ENCODE measurements at places on chromosomes 2 and 18.
A peak's percentile ranks its signal among the peaks of the same experiment; 100 is the strongest.

- no peak for DNase-seq
Observed at GRCh38 chr18:5891184-5891853, 4.0 kb downstream of the TMEM200C start.

DNA sequence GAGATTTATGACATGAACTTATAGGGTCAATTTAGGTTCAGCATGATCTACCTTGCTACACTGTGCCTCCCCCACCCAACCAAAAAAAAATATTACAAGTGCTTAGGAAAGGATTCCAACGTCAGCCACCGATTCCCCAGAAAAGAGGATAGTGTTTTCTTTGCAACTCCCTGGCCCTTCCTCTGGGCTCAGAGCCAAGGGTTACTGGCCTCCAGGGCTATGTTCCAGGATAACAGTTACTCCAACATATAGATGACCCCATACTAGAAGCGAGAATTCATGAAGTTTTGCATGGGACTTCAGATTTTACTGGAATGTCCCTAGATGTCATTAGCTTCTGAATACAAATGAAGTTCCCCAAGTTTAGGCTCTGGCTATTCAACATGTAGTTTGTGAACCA lies 172.1 kb downstream of the UPP2 start:
- no peak for DNase-seq

DNA sequence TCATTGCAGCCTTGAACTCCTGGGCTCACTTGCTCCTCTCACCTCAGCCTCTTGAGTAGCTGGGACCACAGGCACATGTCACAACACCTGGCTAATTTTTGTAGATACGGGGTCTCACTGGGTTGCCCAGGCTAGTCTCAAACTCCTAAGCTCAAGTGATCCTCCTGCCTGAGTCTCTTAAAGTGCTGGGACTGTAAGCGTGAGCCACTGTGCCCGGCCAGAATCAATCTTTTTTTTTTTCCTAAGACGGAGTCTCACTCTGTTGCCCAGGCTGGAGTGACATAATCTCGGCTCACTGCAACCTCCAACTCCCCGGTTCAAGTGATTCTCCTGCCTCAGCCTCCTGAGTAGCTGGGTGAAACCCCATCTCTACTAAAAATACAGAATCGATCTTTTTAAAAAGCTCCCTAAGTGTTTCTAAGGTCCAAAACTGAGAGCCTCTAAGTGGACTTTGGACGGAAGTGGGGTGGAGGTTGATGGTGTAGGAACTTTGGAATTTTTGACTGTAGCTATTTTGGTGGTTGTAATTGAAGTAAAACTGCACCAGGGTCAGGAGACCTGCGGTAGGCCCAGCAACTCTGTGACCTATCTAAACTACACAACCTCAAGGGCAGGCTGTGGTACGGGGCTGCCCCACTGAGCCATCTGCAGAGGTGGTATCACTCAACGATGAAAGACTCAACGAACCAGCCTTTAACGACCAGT lies 82.9 kb downstream of the POLR1A start:
- DNase-seq, result no peak

- DNase-seq, result peak; percentile 55
Observed at GRCh38 chr2:224145751-224146355, 106.8 kb upstream of the SERPINE2 start.

GRCh38 chr2:237629188-237629534 lies 1.8 kb downstream of the LRRFIP1 start:
- DNase-seq, result no peak

DNA sequence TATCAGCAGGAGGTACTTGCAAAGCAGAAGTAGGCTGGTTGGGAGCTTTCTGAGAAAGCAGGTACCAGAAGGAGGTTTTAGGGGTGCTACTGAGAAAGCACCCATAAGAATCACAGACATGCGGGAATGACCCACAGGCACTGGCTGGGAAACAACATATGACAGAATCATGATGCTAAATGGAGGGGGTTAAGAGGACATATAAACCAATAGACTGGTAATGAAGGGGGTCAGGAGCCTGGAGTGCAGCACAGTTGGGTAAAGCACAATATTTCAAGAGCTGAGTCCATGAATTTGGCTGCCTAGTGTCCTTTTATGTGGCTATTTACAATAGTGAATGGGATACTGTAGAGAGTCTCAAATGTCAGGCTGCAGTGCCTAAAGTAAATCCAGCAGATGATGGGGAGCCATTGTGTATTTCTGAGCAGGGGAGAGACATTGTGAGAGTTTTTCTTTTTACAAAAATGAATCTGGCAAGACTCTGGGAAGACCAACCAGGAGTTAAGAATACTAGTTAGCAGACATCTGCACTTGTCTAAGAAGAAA lies 27.6 kb upstream of the GMCL1 start:
- no peak for DNase-seq

- no peak for DNase-seq
Observed at GRCh38 chr18:77250926-77251729, 1.5 kb downstream of the GALR1 start.

DNA sequence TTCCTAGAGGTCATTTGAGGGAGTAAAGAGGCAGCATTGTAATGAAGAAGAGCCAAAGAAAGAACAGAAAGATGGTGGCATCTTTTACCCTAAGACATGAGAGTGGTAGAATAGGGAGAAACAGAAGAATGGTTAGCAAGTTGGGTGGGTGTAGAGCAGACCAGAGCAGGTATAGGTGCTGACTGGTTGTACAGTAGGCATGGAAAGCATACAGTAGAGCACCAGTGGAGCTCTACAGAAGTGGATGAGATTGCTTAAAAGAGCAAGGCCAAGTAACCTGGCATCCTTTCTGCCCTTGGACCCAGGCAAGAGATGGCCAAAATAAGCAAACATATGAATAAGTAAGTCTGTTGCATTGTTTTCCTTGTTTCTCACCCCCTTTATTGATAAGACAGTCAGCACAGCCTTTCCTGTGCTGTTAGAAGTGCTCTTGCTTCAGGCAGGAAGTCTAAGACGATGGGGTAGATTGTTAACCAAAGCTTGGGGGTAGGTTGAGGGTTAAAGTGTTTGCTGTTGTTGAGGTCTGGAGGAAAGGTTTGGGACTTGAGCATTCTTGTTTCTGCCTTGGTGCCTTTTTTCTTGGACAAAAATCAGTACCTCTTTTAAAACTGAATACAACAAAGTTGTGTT lies 76.9 kb downstream of the DIS3L2 start:
- DNase-seq, result no peak

- no peak for DNase-seq
Observed at GRCh38 chr2:207291625-207292252, 126.0 kb upstream of the KLF7 start.

GRCh38 chr2:11748018-11748860 lies 1.8 kb downstream of the LPIN1 start:
- no peak for DNase-seq

DNA sequence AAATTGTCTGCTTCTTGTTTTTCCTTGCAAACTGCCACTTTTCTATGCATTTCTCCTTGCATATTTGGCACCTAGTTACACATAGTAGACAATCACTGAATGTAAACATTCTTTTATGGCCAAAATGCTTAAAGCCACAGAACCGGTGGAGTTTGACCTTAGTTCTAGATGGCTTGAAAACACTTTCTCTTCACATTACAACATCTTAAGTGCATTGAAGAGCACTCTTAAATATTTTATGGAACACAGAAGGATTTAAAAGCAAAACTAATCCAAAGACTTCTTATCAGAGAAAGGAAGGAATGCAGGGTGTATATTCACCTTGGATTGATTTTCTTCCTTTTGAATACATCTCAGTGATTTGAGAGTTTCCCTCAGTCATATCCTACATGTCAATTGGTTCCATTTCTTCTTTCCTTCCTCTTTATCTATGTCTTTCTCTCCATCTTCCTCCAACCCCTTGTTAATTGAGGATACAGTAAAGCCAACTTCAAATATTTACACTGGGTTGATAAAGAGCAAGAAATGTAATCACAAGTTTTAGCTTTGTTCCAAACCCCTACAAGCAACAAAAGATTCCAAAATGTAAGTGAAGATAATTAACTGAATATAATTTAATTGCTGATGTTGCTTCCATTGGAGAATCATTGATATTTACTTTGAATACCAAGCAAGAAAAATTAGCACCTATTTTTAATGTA lies 548.0 kb downstream of the CNTNAP5 start:
- no peak for DNase-seq

GRCh38 chr2:40401896-40402295 lies 50.0 kb downstream of the SLC8A1 start:
- DNase-seq, result peak; percentile 78

DNA sequence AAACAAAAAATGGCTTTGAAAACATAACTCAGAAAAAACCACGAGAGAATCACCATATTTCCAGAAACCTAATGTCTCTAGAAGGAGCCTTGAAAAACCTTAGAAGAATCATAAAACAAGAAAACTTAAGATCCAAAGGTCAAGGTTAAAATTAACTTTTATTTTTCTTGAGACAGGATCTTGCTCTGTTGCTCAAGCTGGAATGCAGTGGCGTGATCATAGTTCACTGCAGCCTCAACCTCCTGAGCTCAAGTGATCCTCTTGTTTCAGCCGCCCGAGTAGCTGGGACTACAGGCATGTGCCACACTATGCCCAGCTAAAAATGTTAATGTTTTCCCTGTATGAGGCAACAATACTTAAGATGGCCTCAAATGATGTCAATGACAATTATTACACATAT lies 254.2 kb upstream of the SESTD1 start:
- no peak for DNase-seq

DNA sequence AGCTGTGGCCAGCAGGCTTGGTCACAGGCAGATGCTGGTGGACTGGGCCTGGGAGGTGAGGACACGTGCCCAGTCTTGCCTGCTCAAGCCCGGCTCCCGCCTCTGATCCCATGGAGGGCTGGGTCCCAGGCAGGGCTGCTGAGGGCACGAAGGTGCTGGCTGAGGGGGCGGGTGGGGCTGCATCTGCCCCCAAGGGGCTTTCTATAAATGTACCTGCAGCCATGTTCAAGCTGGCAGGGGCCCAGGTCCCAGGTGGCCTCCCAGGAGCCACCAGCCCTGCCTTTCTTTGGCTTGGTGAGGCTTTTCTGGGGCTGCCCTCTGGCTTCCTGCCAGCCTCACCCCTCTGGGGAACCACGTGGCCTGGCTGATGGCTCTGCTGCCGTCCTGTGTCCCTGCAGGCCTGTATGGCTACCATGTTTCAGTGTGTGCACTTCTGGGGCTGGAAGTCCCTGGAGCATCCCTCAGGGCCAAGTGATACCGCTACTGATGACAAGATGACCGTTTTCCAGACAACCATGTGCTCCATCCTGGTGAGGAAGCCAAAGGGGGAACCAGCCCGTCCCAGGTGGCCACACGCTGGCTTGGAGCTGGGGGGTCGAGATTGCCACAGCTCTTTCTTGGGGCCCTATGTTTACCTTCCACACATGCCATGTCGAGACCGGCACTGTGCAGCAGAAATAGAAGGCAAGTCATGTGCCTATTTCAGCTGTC lies 23.2 kb downstream of the HJURP start:
- DNase-seq, result no peak

- DNase-seq, result no peak
Observed at GRCh38 chr2:34254272-34254878, 655.3 kb upstream of the FAM98A start.

GRCh38 chr2:223786943-223787342 lies 50.4 kb downstream of the AP1S3 start:
- no peak for DNase-seq

- DNase-seq, result no peak
Observed at GRCh38 chr2:58616961-58617360, 375.8 kb upstream of the FANCL start.

- no peak for DNase-seq
Observed at GRCh38 chr2:25279091-25279651, 62.6 kb downstream of the DNMT3A start.

- no peak for DNase-seq
Observed at GRCh38 chr2:36068086-36068485, 287.5 kb upstream of the CRIM1 start.

- no peak for DNase-seq
Observed at GRCh38 chr2:238570391-238570790, 143.7 kb downstream of the ASB1 start.

GRCh38 chr2:84029903-84030575 lies 429.0 kb downstream of the SUCLG1 start:
- DNase-seq, result no peak

- no peak for DNase-seq
Observed at GRCh38 chr2:71850306-71850801, 297.3 kb downstream of the CYP26B1 start.

DNA sequence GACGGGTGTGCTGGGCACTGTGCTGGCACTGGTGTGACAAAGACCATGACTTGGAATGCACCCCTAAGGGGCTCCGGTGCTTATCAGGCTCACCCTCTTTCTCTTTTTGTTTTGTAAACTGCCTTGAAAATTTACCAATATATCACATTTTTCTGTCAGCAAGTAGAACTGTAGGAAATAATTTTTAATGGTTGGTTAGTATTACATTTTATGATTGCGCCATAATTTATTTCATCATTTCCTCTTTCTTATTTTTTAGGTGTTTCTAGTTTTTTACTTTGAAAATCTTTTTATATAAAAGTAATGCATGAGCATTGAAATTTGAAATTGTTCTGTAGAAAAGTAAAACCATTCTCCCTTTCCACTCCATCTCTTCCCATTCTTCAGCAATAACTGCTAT lies 100.9 kb downstream of the MMADHC start:
- DNase-seq, result no peak

DNA sequence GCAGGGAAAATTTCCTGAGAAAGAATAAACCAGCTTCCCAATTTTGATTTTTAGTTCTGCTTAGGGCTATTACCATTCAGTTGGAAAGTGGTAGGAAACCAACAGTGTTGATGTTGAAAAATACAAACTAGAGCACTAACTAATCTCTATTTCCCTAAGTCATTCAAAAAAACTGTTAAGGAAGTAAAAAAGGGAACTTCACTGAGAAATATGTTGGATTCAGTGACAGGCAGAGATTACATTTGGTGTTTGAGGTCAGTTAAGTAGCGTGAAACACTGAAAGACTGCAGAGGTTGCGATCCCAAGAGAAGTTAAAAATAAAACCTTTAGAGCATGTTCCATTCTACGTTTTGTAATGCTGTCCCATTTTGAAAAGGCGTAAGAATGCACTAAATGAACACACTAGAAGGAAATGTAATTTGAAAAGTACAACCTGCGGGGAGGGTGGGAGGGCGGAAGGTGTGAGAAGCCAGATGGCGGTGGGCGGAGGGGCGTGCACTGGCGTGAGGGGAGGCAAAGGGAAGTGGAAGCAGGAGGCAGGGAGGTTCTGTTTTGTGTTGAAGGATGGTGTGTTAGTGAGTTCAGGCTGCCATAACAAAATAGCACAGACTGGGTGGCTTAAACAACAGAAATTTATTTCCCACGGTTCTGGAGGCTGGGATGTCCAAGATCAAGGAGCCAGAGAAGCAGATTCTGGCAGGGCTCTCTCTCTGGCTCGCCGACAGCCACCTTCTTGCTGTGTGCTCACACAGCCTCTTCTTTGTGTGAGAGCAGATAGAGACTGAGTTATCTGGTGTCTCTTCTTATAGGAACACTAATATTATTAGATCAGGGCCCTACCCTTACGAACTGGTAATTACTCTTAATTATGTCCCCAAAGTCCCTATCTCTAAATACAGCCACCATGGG lies 94.3 kb upstream of the KCTD1 start:
- no peak for DNase-seq

- no peak for DNase-seq
Observed at GRCh38 chr18:23244401-23244800, 109.1 kb downstream of the CABLES1 start.

All from RKO (cell line).